Fibroblast of lung (primary cell): ENCODE measurements at places on chromosomes 3 and 15. TPM values are rescaled to one million over a fixed set of nuclear protein-coding genes. Genes with fewer than 3 reads are reported as not detected.

The PEX11A gene
- 11.7 and 15.9 TPM in 2 replicates for total RNA-seq

The GOLGA8N gene
- 3.6 TPM in 2 replicates for total RNA-seq

The TMC3 gene
- total RNA-seq = not detected in 2 replicates

The MOBP gene
- not detected in 2 replicates for total RNA-seq

The CLSTN2 gene
- under 0.01 TPM in 2 replicates for total RNA-seq

The POLQ gene
- 3.3 and 4.1 TPM in 2 replicates for total RNA-seq

The RARRES1 gene
- 93.3 and 547 TPM in 2 replicates for total RNA-seq

The GRK7 gene
- total RNA-seq = under 0.01 TPM in 1 of 2 replicates, not detected in the other

The GNAI2 gene
- 124 and 238 TPM in 2 replicates for total RNA-seq

The CMTM8 gene
- total RNA-seq = under 0.01 and 0.26 TPM in 2 replicates

The RLBP1 gene
- not detected in 2 replicates for total RNA-seq
